ENCODE measurements at places on chromosomes 11 and 22. TPM values are rescaled to one million over a fixed set of nuclear protein-coding genes. Genes with fewer than 3 reads are reported as not detected.

- H3K27ac ChIP-seq: no peak overlapping the region
- H3K4me3 ChIP-seq: no peak overlapping the region
- H3K4me1 ChIP-seq: peaks cover 30% of the 10 kb centered on the region
- DNase-seq: no peak
- no peaks in the 10 kb centered on the region for H3K27me3 ChIP-seq
- peaks cover 31% of the 10 kb centered on the region for H3K36me3 ChIP-seq
Measured at GRCh38 chr11:6598555-6598954, 4.9 kb downstream of the RRP8 start.

DNA sequence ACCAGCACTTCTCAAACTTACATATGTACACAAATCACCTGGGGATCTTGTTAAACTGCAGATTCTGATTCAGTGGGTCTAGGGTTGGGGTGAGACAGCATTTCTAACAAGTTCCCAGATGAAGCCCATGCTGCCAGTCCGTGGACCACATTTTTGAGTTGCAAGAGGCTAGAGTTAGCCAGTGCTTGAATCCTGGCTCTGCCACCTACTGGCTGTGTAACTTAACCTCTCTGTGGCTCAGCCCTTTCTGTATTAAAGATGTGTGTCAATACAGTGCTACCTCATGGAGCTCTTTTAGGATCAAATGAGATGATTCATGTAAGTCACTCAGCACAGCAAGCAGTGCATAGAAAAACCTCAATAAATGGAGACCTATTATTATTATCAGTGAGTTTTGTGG lies 90.2 kb upstream of the ISX start:
- no peaks in the 10 kb centered on the region for H3K4me1 ChIP-seq
- no peak for DNase-seq
- H3K36me3 ChIP-seq: no peaks in the 10 kb centered on the region
- no peak overlapping the region for H3K27ac ChIP-seq
- H3K27me3 ChIP-seq: no peaks in the 10 kb centered on the region

GRCh38 chr11:105392556-105392955 lies 217.3 kb upstream of the GRIA4 start:
- H3K27ac ChIP-seq: no peak overlapping the region
- H3K27me3 ChIP-seq: no peaks in the 10 kb centered on the region
- H3K36me3 ChIP-seq: no peaks in the 10 kb centered on the region
- no peaks in the 10 kb centered on the region for H3K4me1 ChIP-seq
- H3K4me3 ChIP-seq: no peak overlapping the region

DNA sequence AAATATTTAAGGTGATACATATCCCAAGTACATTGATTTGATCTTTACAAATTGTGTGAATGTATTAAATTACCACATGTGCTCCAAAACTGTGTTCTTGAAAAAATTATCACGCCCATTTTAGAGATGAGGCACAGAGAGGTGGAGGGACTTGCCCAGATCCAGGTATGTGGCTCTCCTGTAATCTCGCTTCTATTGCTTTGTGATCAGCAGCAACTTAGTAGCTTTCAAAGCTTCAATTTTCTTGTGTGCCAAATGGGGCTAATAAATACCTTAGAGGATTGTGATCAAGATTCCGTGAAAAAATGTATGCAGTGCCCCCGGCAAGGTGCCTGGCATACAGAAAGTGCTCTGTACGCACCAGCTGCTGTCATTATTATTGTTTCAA lies 18.0 kb downstream of the PTPRJ start:
- no peak for DNase-seq
- peak overlapping the region; percentile 97 for H3K27ac ChIP-seq
- no peak overlapping the region for H3K4me3 ChIP-seq
- peaks cover 44% of the 10 kb centered on the region for H3K4me1 ChIP-seq

GRCh38 chr11:77094841-77095365 lies 7.7 kb upstream of the OMP start:
- H3K27me3 ChIP-seq: no peaks in the 10 kb centered on the region
- peaks cover 3% of the 10 kb centered on the region for H3K4me1 ChIP-seq
- DNase-seq: no peak
- H3K36me3 ChIP-seq: no peaks in the 10 kb centered on the region
- H3K27ac ChIP-seq: no peak overlapping the region

- no peak overlapping the region for H3K4me3 ChIP-seq
- no peak for DNase-seq
- no peaks in the 10 kb centered on the region for H3K27me3 ChIP-seq
- H3K4me1 ChIP-seq: no peaks in the 10 kb centered on the region
Measured at GRCh38 chr11:99535406-99535805, 514.7 kb downstream of the CNTN5 start.

DNA sequence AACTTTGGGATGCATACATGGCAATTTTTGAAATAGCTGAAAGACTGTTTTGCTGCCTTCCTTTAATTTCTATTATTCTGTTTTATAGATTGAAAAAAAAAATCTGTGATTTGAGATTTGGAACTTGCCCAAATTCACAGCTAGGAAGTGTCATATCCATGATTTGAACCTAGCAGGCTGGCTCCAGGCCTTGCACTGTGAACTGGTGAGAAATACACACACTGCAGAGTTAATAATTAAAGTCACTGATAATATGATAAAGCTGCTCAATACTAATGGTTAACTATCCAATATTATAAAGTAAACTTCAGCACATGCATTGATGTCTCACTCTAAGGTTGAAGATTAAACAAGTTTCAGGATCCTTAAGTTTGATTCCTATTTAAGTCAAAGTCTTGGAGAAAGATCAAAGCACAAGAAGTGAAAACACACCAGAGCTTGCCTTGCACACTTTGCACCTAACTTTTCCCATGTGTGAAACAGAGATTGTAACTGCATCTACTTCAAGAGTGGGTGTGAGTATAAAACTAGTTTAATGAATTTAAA lies 150.6 kb upstream of the CCDC179 start:
- H3K4me1 ChIP-seq: no peaks in the 10 kb centered on the region
- no peaks in the 10 kb centered on the region for H3K36me3 ChIP-seq
- no peak for DNase-seq
- H3K27me3 ChIP-seq: no peaks in the 10 kb centered on the region
- no peak overlapping the region for H3K27ac ChIP-seq
- H3K4me3 ChIP-seq: no peak overlapping the region

- H3K4me1 ChIP-seq: no peaks in the 10 kb centered on the region
- H3K27me3 ChIP-seq: no peaks in the 10 kb centered on the region
- no peak overlapping the region for H3K27ac ChIP-seq
- H3K4me3 ChIP-seq: no peak overlapping the region
Measured at GRCh38 chr11:132445859-132446291, 1075.5 kb downstream of the NTM start.

- no peaks in the 10 kb centered on the region for H3K36me3 ChIP-seq
- H3K27me3 ChIP-seq: peaks cover 8% of the 10 kb centered on the region
- no peak overlapping the region for H3K27ac ChIP-seq
- no peak for DNase-seq
Measured at GRCh38 chr22:35781898-35782297, 64.2 kb downstream of the APOL5 start.

GRCh38 chr22:32340411-32340810 lies 17.3 kb upstream of the RFPL3 start:
- no peak overlapping the region for H3K27ac ChIP-seq
- DNase-seq: no peak
- H3K4me1 ChIP-seq: peaks cover 5% of the 10 kb centered on the region
- H3K27me3 ChIP-seq: peaks cover 37% of the 10 kb centered on the region

- no peaks in the 10 kb centered on the region for H3K36me3 ChIP-seq
- H3K4me1 ChIP-seq: no peaks in the 10 kb centered on the region
- DNase-seq: no peak
Measured at GRCh38 chr11:37072538-37073055, 474.6 kb upstream of the RAG2 start.

DNA sequence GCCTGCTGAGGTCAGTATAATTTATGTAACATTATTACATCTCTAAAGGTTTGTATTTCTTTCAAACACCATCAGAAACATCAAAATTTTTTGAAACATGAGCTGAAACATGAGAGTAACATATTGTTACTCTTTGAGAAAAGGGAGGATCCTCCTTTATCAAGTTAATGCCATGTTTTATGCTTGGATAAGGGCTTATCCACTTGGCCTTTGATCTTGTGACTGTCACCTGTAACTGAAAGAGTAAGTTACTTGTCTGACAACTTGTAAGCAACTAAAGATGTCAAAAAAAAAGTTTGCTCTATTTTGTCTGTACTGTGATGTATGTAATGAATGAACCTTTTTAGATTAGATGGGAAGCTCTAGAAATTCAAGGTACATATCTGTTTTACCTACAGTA lies 59.6 kb downstream of the FAR1 start:
- no peak for DNase-seq
- H3K4me3 ChIP-seq: no peak overlapping the region
- no peaks in the 10 kb centered on the region for H3K4me1 ChIP-seq
- H3K36me3 ChIP-seq: peaks cover 14% of the 10 kb centered on the region
- no peak overlapping the region for H3K27ac ChIP-seq
- no peaks in the 10 kb centered on the region for H3K27me3 ChIP-seq

DNA sequence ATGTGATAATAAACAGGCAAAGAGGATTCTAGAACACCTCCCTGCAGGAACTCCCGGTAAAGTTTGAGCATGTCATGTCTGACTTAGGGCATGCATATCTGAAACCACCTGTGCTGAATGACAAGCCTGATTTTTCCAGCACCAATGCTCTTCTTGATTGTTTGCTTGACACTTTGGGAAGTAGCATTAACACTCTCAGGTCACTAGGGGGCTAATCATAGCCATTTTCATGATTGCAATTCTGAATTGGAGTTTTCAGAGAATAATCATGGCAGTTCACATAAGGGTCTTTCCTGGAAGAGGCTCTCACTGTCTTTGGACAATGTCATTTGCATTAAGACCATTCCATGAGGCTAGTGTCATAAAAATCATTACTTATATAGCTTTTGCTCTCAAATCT lies 234.4 kb upstream of the MTNR1B start:
- H3K27me3 ChIP-seq: no peaks in the 10 kb centered on the region
- H3K27ac ChIP-seq: no peak overlapping the region

GRCh38 chr11:112902361-112903011 lies 58.7 kb upstream of the NCAM1 start:
- no peak overlapping the region for H3K4me3 ChIP-seq
- no peak overlapping the region for H3K27ac ChIP-seq
- no peaks in the 10 kb centered on the region for H3K36me3 ChIP-seq

DNA sequence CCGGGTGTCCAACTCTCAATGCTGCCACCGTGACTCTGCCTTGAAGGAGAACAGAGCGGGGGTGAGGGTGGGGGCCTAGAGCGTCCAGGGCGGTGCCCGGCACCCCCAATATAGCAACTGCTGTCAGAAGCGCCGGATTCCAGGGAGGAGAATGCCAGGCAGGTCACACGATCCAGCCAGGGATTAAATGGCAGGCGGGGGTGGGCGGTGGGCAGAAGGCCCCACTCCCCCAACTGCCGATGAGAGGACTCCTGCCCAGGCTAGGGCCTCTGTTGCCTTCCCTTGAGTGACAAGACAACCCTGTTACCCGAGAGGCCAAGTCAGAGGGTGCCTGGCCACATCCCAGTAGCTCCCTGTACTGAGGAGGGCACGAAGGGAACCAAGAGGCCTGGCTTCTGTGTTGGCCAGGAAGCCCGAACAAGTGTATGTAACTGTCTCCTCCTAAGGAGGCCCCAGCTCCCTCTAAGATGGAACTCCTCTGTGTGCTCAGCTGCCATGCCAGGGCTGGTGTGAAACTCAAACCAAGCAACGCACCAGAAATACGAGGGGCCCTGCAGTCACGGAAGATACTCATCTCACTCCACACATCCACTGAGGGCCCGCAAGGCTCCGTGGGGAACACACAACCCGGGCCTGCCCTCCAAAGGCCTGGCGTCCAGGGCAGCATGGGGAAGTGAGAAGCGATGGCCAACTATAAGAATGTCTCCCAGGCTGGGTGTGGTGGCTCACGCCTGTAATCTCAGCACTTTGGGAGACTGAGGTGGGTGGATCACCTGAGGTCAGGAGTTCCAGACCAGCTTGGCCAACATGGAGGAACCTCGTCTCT lies 3.0 kb downstream of the PACSIN3 start:
- no peaks in the 10 kb centered on the region for H3K36me3 ChIP-seq
- no peak overlapping the region for H3K4me3 ChIP-seq
- DNase-seq: no peak
- no peak overlapping the region for H3K27ac ChIP-seq
- peaks cover 31% of the 10 kb centered on the region for H3K27me3 ChIP-seq
- peaks cover 11% of the 10 kb centered on the region for H3K4me1 ChIP-seq

- H3K27ac ChIP-seq: no peak overlapping the region
- DNase-seq: peak; percentile 74
- H3K36me3 ChIP-seq: no peaks in the 10 kb centered on the region
- peaks cover 18% of the 10 kb centered on the region for H3K27me3 ChIP-seq
- H3K4me1 ChIP-seq: peaks cover 9% of the 10 kb centered on the region
Measured at GRCh38 chr11:2194877-2195755, 23.5 kb upstream of the TH start.

DNA sequence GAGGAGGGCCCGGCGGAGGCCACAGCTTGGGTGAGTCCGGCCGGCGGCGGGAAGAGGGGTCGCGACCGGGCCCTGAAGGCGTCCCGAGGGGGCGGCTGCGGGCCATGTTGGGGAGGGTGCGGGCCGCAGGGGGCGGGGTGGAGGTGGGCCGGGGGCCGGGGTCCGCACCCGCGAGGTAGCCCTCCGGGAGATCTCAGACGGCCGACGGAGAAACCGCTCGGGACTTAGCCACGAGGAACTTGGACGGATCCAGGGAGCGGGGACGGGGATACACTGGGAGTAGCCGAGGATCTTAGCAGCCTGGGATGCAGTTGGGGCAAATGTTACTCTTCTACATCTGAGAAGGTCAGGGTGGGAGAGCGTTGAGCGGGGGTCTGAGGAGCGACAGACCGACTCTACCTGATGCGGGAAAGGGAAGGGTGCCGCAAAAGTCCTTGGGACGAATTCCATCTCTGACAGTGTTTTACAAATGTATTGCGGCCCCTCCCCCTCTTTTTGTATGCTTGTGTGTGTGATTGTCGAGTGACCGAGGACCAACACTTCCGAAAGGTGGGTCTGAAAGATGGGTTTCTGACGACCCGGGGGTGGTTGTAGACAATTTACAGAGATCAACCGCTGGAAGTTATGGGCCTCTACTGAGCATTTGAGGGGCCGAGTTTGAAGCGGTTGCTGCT lies 658 bp downstream of the STIP1 start:
- peaks cover 34% of the 10 kb centered on the region for H3K4me1 ChIP-seq
- no peak overlapping the region for H3K4me3 ChIP-seq
- DNase-seq: peak; percentile 61
- peaks cover 13% of the 10 kb centered on the region for H3K36me3 ChIP-seq
- no peak overlapping the region for H3K27ac ChIP-seq

The NAP1L4 gene
- total RNA-seq: 363 TPM

The FAM83F gene
- 0.20 TPM for total RNA-seq

The H19 gene
- not detected for total RNA-seq

The BAD gene
- 32.9 TPM for total RNA-seq

The SLC22A25 gene
- total RNA-seq: not detected

The C11orf87 gene
- not detected for total RNA-seq

The NUDT22 gene
- 102 TPM for total RNA-seq

The CELF1 gene
- total RNA-seq: 113 TPM

The OR56A1 gene
- not detected for total RNA-seq

The PIK3IP1 gene
- 125 TPM for total RNA-seq

The CUL5 gene
- total RNA-seq: 29.3 TPM

The DEUP1 gene
- not detected for total RNA-seq

The CRYBB1 gene
- total RNA-seq: not detected

The SOX6 gene
- not detected for total RNA-seq

The OR8A1 gene
- total RNA-seq: not detected

The CCDC73 gene
- 0.14 TPM for total RNA-seq
